ENCODE measurements at places on chromosomes 3 and 15.

GRCh38 chr3:17014709-17015108 is 130.0 kb downstream of the PLCL2 start:
- no peak for DNase-seq

GRCh38 chr3:62940771-62941563 is 65.8 kb upstream of the CADPS start:
- DNase-seq, result no peak

- no peak for DNase-seq
Measured at GRCh38 chr3:27458929-27459328, 25.3 kb downstream of the SLC4A7 start.

DNA sequence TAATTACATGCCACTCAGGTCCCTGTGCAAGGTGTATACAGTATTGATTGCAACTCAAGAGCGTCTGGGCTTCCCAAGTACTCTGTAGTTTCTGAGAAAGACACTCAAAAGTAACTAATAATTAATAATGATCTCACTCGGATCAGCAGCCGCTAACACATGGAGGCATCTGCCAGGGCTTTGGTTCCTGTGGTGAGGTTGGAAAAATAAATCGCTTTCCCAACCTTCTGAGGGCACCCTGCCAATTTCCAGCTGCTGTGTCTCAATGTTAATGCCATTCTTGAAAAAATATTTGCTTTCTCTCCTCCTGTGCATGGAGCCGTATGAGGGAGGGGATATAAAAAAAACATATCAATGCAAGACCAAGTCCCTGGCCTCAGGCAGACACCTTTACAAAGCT is 116.5 kb upstream of the SLC2A2 start:
- no peak for DNase-seq

DNA sequence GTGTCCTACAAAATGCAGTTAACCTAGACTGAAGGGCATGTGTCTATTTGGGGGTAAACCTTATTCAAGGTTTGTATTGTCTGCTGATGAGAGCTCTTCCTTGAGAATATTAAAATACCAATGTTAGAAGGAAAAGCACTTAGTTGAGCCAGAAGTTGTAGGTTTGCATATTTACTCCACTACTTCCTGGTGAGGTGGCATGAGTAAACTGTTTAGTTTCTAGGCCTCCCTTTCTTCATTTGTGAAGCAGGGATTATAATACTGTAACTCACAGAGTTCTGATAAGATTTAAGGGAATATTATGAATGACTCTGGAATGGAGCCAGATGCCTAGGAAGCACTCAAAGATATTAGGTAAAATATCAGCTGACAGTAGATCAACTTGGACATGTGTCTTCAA is 46.7 kb downstream of the CD200R1L start:
- no peak for DNase-seq

Data from suprapubic skin (tissue), 4 donors.